ENCODE measurements at places on chromosomes 7 and 10. TPM values are rescaled to one million over a fixed set of nuclear protein-coding genes. Genes with fewer than 3 reads are reported as not detected.

DNA sequence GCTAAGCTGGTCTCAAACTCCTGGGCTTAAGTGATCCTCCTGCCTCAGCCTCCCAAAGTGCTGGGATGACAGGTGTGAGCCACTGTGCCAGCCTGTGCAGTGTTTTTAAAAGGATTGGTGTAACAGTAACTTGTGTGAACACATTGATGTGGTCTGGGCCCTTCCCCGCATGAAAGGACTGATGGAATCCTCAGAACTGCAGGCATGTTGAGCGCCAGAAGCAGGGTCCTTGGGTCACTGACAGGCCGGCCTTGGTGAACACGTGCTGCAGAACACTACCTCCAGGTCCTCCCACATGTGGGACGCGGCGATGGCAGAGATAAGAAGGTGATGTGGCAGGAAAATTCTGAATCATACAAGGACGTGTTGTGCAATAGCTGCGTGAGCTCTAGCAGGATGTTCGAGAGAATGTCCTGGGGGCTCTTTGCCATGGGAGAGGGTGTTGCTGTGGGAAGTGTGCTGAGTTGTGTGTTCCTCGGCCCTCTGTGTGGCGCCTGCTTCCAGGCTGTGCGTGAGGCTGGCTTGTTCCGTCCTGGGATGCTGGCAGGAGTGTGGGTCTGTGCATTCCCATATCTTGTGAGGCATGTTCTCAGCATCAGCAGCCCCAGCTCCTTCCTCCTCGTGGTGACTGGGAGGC, 68.2 kb downstream of the DNAJB6 start:
- H3K27ac ChIP-seq, result no peak overlapping the region
- peaks cover 18% of the 10 kb centered on the region for H3K36me3 ChIP-seq
- no peaks in the 10 kb centered on the region for H3K27me3 ChIP-seq

DNA sequence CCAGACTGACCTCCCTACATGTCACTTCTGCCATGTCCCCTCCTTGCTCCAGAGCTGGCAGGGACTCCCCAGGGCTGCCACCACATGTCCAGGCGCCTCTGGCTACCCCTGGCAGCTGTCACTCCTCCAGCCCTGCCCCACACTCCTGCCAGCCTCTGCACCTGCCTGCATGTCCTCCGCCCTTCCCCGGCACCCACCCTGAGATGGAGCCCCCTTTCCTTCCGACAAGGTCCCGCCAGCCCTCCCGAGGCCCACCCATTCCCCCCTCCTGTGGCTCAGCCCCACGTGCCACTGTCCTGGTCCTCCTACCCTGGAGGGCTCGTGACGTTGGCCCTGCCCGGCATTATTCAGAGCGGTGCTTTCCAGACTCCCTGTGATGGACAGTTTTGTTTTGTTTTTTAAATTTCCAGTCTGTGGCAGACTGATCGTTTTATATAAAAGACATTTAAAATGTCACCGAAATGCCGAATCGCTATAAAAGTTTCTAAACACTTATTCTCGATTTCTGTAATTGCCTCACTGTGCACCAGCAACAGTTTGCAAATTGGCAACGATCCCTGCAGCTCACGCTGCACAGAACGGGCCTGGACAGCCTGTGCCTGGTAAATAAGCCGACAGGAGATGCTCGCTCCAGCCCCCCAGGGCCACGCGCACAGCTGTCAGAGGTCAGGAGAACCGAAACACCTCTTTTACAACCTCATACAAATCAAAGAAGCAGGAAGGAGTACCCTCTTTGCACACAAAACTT, 111.1 kb upstream of the SH2B2 start:
- no peak overlapping the region for H3K4me3 ChIP-seq
- H3K27ac ChIP-seq, result no peak overlapping the region
- no peaks in the 10 kb centered on the region for H3K4me1 ChIP-seq

GRCh38 chr7:158375034-158375433, 212.6 kb downstream of the PTPRN2 start:
- no peak overlapping the region for H3K27ac ChIP-seq
- H3K4me1 ChIP-seq, result peaks cover 14% of the 10 kb centered on the region
- no peaks in the 10 kb centered on the region for H3K36me3 ChIP-seq
- no peak overlapping the region for H3K4me3 ChIP-seq

DNA sequence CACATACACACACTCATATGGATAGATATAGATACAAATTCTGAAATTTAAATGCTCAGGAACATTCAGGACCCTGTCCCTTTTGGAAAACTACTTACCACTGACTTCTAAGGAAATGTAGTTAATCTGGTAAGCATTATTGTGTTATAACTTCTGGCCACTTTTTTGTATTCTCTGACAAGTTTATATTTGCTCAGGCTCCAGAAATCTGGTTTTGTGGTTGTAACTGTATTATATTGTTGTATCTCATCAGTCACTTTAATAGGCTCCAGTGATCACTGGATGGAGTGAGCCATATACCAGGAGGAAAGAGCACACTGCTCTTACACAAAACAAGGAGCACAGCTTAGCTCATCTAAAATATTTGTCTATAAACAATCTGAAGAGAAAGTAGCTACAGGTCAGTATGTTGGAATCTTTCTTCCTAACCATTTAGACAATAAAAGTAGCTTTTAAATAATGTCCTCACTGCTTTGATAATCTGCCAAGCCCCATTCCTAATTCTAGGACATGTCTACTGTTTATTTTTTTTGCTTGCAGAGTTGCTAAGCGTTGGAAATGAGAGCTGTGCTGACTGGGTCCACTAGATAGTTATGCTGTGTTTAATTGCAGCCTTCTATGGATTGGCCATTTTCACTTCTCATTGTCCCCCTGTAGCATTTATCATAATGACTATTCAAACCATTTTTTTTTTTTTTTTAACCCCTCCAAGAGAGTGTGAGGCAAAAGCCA, 43.8 kb downstream of the SMNDC1 start:
- DNase-seq, result no peak
- no peak overlapping the region for H3K27ac ChIP-seq
- 0 out of 3 replicates have a peak, but pooled peaks cover 2% of the 10 kb centered on the region for H3K36me3 ChIP-seq
- H3K27me3 ChIP-seq, result no peaks in the 10 kb centered on the region
- H3K4me1 ChIP-seq, result no peaks in the 10 kb centered on the region
- H3K4me3 ChIP-seq, result no peak overlapping the region

C10orf71 gene
- not detected for total RNA-seq

PRSS37 gene
- total RNA-seq, result not detected

Measured in HepG2 (cell line).